ENCODE measurements at places on chromosomes 5 and 9.

- DNase-seq: no peak
Observed at GRCh38 chr9:547314-547713, 294.2 kb upstream of the DMRT1 start.

- DNase-seq: no peak
Observed at GRCh38 chr9:131739133-131739958, 530 bp downstream of the RAPGEF1 start.

GRCh38 chr5:138542180-138542955, 668 bp downstream of the ETF1 start:
- no peak for DNase-seq

- no peak for DNase-seq
Observed at GRCh38 chr9:104078596-104078995, 15.5 kb upstream of the SMC2 start.

DNA sequence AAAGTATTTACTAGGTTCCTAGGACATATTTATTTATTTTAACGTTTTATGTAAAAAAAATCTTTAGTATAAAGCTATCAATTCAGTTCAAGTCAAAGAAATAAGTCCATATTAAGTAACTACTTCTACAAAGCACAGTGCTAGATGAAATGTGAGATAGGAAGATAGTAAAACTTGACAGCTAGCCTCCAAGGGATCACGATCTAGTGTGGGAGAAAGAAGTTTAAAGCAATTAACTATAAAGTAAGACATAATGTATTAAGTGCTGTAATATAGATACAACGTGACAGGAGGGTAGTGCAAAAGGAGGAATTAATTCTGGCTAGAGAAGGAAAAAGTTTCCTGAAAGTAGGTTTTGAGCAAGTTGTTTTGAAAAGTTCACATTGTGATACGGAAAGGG, 134.9 kb downstream of the ST8SIA4 start:
- DNase-seq: no peak

DNA sequence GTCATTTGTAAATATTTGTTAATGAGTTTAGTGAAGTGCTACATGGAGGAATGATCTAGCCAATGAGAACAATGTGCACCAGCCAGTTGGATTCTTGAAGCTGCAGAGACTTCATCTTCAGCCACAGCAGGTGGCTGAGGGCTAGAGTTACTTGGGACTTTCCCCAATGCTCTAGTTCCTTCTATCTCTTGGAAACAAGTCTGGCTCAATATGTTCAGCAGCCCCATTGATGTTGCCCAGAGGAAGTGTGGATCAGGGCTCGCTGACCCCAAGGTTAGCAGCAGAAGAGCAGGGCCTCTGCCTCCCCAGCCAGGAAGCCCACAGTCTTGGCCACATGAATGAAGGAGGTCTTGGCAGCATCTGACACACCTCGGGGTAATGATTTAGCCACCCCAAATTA, 117.5 kb downstream of the SLC1A3 start:
- DNase-seq: no peak

GRCh38 chr5:74258314-74258665, 382.2 kb downstream of the ENC1 start:
- DNase-seq: no peak

DNA sequence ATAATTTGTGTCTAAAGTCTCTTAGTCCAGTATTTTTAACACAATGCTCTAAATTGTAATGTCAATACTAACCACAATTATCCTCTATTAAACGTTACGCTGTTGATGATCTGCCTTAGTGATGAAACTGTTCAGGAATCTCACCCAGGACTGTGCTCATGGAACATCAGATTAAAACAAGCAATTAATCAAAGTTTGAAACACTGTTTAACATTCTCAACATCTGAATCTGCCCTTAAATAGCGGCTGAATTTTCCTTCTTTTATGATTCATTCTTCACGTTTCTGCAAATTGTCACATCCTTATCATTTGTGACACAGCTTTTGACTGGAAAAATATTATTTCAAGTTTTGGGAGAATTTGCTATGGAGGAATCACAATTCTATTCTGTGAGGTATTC, 113.8 kb downstream of the MARCHF11 start:
- no peak for DNase-seq

DNA sequence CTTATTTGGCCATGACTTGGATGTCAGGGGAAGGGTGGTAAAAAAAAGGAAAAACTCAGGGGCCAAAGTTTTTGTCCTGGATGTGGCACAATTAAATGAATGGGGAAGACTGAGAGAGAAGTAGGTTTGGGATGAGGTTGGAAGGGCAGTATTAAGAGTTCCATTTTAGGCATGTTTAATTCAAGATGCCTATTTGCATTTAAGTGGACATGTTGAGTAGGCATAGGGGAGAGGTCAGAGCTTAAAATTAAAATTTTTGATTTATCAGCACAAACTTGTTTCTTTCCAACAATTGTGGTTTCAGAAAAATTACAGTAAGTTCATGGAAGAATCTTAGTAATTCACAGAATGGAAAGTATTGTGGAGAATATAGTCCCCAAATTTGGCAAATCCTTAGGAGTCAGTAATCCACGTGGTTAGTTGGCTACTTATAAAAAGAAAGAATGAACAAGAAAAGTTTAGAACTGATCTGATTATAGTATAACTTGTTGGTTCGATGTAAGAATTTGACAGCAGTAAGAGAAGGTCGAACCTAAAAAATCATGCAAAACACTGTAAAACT, 265.9 kb downstream of the SAXO1 start:
- DNase-seq: no peak

GRCh38 chr5:14826714-14827113, 44.9 kb downstream of the ANKH start:
- DNase-seq: no peak

GRCh38 chr5:166369807-166370206, 1921.6 kb upstream of the WWC1 start:
- DNase-seq: no peak

DNA sequence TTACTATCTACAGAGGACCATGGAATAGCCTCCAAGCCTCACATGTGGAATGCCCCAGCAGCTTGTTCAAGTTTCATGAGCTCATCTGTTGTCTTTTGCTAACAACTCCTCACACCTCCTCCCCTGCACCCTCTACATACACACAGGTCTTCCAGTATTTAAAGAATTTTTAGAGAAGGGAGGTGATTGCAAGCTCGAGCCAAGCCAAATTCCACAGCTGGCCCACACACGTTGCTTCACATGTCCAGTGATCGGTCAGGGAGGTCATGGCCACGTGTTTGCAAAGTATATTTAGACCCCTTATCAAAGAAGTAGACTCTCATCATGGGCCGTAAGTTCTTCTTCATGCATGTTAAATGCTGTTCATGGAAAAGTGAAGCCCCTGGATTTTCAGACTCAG, 281.7 kb downstream of the OSTF1 start:
- no peak for DNase-seq

DNA sequence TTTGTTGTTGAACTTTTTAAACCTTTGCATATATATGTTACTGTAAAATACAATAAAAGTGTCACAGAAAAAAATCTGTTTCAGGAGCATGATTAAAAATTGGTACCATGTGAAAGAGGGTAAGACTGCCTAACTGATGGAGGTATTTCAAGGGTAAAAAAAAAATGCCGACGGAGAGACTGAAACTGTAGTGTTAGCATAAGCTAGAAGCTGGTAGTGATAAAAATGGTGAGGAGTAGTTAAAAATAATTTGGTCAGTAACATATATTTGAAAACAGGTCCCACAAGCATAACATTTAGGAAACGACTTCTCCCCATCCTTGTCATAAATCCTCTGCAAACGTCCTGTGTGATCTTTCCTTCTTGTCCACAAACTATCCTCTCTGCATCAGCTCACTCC, 64.7 kb downstream of the MEF2C start:
- DNase-seq: no peak

DNA sequence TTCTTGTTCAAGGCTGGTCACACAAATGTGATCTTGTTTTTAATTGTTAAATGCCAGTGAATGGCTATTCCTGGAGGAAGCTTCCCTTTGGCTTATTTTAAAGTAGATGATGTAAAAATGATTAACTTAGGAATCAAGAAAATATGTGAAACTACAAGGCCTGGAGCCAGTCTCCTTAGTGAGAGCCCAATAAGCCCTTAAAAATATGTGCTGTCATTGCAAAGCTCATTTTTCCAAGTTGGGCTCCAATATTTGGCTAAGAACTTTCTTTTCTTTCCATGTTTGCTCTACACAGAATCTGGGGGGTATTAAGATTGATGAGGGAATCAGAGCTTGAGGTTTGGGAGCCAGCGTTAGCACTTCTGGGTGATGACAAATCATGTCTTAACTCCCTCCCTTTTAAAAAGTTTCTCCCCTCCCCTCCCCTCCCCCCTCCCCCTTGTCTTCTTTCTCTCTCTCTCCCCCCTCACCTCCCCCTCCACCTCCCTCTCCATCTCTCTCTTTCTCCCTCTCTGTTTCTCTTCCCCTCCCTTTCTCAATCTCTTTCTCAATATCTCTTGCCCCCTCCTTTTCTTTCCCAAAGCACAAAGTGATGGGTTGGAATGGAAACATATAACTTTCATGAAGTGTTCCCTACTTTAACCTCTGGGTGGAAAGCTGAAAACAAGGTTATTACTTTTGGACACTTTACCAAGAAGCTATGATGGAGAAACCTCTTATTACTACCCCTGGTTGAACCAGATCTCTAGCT, 86.0 kb downstream of the FBXL7 start:
- no peak for DNase-seq

DNA sequence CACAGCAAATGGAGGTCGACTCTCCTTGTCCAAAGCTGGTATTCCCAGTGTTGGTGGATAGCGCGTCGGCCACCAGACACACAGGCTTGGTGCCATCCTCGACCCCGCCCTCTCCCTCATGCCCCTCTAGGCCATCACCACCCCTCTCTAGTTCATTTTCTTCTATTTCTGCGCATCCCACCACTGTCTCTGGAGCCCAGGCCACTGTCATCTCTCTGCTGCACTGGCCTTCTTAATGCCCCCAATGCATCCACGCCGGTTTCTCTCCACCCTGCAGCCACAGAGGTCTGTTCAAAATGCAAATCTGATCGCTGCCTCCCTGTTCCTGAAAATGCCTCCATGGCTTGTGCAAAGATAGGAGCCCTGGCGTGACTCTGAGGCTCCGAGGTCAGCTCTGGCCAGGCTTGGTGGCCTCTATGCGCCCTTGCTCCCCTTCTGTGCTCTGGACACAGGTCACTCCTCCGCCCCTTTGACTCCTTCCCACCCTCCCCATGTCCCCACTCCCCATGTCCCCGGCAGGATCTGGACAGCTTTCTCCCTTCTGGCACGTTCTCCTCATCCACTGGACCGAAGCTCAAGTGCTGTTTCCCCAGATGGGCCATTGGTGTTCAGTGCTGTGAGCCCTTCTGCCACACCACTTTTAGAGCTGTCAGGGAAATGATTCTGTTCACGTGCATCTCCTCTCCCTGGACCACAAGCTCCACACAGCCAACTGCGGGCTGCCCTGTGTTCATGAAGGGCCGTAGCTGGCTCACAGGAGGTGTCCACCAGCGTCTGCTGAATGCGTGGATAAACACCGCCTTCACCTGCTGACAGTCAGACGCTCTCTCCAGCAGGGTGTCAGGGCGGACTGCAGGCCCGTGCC, 59.5 kb upstream of the RNF130 start:
- DNase-seq: no peak

DNA sequence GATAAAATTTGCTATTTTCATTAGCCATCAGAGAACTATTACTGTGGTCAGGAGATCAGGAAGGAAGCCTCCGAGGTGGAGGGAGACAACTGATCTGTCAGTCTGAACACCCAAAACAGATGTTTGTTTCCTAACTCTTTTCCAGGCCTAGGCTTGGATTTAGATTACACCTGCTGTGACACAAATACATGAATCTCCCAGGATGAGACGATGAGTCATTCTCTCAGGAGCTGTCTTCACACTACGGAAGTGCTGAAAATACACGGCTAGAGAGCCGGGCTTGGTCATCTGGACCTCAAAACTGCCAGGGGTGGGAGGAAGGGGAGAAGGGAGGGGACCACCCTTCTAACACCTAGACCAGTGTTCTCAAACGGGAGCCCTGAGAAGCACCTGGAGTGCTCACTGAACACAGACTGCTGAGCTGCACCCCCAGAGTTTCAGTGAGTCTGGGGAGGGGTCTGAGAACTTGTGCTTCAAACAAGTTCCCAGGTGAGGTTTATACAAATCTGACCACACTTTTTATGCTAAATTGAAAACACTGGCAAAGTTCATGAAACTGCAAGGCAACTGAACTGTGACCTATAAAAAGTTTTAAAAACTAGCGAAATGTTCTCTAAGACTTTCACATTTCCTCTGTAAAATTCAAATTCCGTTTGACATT, 80.3 kb upstream of the EQTN start:
- no peak for DNase-seq

- DNase-seq: no peak
Observed at GRCh38 chr5:144102979-144103378, 67.5 kb downstream of the YIPF5 start.

GRCh38 chr9:15697446-15697851, 144.6 kb downstream of the CCDC171 start:
- DNase-seq: peak; percentile 32

GRCh38 chr5:32505756-32506155, 61.2 kb upstream of the ZFR start:
- no peak for DNase-seq

- no peak for DNase-seq
Observed at GRCh38 chr5:157518963-157519362, 56.6 kb downstream of the ADAM19 start.

DNA sequence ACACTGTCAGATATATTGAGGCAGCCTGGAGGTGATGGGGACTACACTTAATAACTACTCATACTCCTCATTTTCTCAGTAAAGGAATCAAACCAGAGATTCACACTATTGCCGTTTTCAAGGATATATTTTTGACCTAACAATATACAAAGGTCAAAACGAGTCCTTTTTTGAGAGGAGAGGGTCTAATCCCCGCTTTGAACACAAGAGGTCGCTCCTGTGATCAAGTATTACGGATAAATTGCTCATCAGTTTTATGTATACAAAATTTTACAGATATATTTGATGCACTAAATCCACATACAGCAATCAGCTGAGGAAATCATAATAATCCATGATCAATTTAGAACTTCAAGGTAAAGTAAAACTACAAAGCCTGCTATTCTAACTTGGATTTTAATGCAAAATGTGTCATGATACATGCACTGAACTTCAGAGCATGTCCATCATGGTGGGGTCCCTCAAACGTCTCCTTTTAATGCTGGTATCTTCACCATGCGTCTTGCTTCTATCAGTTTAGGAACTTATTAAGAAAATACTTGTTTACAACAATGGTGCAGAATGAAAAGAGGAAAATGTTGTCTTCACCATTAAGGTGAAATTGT, 2.5 kb upstream of the ISL1 start:
- DNase-seq: no peak

GRCh38 chr5:17436761-17437221, 61.2 kb upstream of the TAF11L2 start:
- no peak for DNase-seq

DNA sequence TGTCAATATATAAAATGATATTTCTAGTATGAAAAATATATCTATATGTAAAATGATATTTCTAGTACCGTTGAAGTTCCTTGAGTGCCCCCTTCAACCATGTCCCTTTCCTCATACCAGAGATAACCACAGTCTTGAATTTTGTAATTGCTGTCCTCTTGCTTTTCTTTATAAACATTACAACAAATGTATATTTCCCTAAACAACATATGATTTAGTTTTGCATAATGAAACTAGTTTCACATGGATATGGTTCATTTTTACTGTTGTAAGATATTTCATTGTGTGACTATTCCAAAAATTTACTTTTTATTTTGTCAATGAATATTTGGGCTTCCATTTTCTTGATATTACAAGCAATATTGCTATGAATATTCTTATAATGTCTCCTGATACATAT, 14.0 kb downstream of the NLN start:
- DNase-seq: no peak
